ENCODE measurements at places on chromosomes 13 and 19.

- peak; percentile 61 for DNase-seq
Observed at GRCh38 chr19:13841086-13841961, 35.6 kb upstream of the NANOS3 start.

DNA sequence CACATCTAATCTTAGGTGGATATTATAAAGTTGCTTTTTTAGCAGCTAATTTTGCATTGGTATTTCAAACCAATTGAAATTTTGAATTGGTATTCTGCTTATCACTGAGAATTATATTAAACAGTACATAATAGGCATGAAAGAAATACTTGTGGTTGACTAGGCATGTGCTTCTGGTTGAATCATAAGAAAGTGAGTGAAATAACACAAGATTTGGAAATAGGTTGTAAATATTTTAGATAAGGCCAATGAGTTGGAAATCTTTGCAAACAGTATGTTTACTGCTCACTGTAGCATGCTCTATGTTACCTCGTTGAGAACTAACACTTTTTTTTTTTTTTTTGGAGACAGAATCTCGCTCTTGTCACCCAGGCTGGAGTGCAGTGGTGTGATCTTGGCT is 66.8 kb upstream of the RFC3 start:
- no peak for DNase-seq

DNA sequence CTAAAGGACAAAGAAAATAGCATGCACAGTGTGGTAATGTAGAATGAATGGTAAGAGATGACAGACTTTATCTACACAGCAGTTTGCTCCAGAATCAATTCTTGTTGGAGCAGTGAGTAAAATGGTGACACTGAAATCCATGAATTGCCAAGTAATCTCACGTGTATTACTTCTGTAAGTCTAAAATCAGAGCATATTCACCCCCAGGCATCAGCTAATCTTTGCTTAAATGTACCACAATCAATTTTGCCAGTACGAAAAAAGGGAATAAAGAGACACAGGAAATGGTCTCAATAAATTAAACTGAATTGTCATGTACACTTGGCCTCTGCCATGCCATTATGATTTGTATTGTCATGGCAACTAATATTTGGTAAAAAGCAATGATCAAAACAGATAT is 294.2 kb downstream of the PCDH17 start:
- no peak for DNase-seq

- DNase-seq = no peak
Observed at GRCh38 chr13:35649162-35649561, 172.7 kb upstream of the MAB21L1 start.

DNA sequence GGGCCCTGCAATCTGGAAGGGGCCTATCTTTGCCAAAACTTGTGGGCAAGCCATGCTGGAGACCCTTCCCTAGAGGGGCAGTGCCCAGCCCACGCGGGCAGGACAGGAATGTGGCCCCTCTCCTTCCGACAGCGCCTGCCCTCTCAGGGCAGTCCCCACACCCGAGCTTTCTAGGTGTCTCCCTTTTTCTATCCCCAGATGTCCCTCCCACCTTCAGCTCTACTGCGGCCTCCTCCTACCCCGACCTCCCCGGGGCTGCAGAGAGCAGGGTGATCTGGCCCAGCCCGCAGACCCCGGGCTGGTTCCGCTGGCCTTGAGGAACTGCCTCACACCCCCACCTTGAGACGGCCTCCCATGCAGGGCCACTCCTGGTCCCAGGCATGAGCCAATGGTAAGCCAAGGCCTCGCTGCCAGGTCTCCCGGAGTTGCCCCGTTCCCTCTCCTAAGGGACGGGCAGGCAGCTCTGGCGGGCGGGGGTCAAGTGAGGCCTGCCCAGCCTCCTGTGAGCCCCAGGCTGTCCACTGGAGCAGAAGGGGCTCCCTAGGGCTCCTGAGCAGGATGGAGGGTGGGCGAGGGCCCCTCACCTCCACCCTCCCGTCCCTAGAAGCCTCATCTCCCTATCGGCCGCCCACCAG is 39.7 kb downstream of the KLF2 start:
- DNase-seq = no peak
